ENCODE measurements at places on chromosomes 5 and 9. TPM values are rescaled to one million over a fixed set of nuclear protein-coding genes. Genes with fewer than 3 reads are reported as not detected.

DNA sequence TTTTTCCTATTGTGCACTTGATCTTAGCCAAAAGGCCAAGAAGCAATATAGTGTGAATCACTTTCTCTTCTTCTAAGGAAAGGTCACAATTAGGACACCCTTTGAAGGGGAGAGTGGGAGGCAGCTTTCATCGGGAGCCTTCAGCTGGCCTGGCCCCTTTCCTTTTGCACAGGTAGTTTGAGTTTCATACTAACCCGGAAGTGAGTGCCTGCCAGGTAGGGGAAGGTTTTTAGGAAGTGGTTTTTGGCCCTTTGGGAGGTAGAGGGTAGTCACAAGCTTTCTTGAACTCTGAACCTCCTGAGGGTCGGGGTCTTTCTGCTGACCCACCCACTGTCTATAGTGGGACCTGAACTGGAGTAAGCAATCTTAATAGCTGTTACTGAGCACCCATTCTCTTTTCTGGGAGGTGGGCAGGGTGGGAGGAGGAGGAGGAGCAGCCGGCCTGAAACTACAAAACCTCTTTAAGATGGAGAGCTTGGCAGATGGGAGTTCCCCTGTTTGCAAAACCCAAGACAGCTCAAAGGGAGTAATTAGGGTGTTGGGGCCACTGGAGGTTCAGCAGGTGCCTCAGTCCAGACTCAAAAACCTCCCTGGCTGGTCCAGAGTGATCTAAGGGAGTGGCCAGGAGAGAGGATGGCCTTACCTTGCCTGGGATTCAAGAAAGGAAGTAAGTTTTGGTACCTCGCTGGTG is 6.0 kb downstream of the LARP1 start:
- no peak for DNase-seq

The SLC34A1 gene
- not detected for total RNA-seq

DNA sequence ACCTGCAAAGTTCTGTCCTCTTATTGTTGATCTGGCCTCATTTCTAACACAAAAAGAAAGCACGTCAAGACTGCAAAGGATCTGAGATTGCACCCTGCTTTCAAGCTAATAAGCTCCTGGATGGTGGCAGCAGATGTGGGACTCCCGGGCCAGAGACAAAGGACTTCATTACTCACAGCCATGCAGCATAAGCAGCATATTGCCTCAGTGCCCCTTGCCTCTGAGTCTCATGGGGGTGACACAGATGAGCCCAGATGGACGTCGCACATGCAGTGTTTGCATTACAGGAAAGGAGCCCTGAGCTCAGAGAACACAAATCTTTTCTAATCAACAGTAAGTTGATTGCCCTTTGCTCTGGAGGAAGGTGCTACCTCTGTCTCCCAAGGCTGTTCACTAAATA is 105.0 kb downstream of the SLC28A3 start:
- DNase-seq = no peak

DNA sequence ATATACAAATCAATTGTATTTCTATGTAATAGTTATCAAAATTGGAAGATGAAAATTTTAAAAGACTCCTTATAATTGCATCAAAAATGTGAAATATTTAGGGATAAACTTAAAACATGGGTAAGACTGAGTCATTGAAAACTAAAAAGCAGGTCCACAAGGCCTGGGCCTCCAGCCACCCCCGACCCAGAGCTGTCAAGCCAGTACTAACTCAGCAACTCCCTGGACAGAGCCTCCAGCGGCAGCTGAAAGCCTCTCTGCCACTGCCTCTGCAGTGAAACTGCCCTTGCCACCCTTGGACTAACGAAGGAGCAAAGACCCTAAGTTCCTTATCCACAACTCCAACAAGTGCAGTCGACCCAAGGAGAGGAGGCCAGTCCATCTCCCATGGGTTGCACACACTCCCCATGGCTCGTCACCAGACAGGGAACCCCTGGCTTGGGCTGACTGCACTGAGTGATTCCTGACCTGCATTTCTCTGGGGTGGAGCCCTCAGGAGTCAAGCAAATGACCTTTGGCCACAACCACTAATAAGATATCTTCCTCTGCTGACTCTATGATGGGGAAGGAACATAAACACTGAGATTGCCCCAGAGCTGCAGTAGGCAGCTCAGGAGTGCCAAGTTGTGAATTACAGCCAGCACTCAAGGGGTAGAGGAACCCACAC is 20.5 kb downstream of the PTGER4 start:
- DNase-seq = no peak

DNA sequence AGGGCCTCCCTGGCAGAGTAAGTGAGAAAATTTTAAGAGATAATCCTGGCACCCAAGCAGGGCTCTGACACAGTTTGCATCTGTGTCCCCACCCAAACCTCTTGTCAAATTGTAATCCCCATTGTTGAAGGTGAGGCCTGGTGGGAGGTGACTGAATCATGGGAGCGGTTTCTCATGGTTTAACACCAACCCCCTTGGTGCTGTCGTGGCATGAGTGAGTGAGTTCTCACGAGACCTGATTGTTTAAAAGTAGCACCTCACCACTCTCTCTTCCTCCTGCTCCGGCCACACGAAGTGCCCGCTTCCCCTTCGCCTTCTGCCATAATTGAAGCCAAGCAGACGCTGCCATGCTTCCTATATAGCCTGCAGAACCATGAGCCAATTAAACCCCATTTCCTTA is 80.1 kb downstream of the FBXW11 start:
- no peak for DNase-seq

DNA sequence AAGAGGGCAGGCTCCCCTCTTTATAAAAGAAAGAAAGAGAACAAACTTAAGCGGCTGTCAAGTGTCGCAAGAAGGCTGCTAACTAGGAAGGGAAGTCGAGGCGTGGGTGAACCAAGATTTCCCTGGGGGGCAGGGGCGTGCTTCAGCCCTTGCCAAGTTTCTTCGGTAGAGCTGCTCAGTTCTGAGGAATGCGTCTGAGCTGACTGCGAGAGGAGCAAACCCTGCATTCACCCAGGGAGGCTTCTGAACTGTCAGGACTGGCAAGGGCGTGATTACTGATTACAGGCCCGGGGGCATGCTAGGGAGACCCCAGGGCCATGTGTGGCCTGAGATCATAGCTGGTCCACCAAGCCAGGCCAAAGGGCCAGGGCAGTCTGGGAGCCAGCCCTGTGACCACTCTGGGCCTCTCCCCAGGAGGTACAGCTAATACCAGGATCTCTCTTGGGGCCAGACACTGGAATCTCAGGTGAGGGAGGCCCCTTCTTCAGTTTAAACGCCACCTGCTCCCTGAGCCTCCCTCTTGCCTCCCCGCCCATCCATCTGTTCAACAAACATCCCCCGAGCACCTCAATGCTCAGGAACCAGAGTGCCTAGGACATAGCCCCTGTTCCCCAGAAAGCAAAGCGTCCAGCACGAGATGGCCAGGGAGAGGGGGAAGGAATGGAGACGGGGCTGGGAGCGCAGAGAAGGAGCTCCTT is 30.9 kb downstream of the SARDH start:
- no peak for DNase-seq

DNA sequence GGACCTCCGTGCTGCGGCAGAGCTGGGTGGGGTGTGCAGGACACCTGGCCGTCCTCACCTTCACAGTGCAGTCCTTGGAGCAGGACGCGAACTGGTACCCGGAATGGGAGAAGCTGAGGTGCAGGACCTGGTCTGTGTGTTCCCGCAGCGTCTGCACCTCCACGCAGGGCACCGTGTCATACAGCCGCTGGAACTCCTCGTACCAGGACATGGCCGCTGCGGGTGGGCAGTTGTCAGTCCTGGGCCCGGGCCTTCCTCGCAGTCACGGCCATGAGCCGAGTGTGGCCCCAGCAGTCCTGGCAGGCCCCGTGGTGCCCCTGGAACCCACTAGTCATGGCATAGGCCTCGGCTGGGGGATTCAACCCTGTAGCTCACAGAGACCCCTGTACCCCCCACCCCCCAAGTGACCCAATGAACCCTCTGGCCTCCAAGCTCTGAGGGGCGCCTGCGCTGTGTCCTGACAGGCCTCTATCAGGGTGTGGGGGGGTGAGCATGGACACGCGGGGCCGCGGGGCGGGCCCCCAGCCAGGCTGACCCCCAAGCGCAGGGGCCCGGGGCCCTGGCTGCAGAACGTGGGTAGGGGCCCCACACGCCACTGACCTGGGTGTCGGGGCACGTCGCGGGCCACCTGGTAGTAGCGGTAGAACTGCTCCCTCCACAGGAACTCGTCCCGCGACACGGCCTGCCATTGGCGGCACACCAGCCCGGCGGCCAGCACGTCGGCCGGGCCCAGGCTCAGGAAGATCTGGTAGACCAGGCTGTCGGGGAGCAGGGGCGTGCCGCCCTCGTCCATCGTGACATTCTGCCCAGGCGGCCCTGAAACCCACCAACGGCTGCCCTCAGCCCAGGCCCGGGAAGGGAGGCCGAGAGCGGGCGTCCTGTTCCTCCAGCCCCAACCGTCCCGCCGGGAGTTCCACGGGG is 987 bp downstream of the FBXW5 start:
- DNase-seq = no peak

DNA sequence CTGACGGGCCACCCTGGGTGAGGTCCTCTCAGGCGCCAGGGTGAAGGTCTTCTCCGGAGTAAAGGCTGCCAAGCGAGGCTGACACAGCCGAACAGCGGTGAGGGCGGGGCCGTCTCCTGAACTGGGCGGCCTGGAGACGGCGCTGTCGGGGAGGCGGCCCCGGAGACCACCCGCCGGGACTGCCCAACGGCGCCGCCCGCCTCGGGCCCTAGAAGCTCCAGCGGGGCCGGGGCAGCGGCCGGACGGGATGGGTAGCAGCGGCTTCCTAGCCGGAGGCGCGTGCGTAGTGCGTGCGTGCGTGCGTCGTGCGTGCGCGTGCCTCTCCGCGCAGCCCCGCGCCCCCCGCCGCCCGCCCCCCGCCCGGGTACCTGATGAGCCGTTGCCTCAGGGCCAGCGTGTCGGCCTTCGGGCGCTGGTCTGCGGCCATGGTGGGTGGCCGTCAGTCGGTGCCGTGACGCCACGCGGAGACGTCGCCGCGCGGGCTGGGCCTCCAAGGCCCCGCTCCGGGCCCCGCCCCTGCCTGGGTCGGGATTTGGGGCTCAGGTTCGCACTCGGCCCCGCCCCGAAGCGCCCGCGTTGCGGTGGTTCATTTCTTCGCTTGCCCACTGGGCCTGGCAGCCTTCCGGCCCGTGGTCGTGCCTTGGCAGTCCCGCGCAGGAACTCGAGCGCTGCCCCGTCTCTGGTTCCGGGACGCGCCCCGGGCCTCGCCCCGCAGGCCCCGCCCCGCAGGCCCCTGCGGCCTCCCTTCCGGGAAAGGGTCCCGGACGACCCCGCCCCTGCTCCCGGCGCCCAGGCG is at the start of gene PHYKPL:
PHYKPL (minus strand) TSS at position 679 of the 796 bp plus-strand sequence; CDS start at position 427, 252 bp downstream.
- peak; percentile 71 for DNase-seq

The AHRR gene
- total RNA-seq = 7.4 TPM
